Activated T-cell treated with anti-CD3 and anti-CD28 coated beads, Interleukin-2, amount 50 U/mL, for 72 hours (primary cell): ENCODE measurements at places on chromosomes 1 and 21. TPM values are rescaled to one million over a fixed set of nuclear protein-coding genes. Genes with fewer than 3 reads are reported as not detected.

GRCh38 chr1:17950728-17951127 is 156.9 kb upstream of the IGSF21 start:
- H3K4me1 ChIP-seq = peaks cover 3% of the 10 kb centered on the region
- H3K27ac ChIP-seq = no peak overlapping the region
- H3K4me3 ChIP-seq = no peak overlapping the region
- no peak for DNase-seq

DNA sequence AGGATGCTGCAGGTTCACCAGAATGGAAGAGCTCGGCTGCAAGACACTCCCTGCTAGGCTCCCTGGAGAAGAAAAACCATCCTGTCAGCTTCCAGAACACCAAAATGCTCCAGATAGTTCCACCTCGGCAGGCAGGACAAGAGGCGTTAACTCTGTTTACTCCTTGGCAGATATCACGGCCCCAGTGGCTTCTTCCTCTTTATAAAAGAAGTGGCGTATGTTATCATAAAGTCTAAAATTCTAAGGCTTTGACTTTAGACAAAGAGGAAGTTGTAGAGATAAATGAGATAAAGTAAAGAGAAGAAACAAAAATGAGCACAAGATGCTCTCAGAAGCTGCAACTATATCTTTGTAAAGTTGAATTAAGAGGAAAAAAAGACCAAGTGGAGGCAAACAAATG is 24.3 kb upstream of the MTF1 start:
- peaks cover 33% of the 10 kb centered on the region for H3K36me3 ChIP-seq
- no peaks in the 10 kb centered on the region for H3K27me3 ChIP-seq
- no peak overlapping the region for H3K4me3 ChIP-seq

GRCh38 chr21:30269803-30270530 is 12.8 kb downstream of the KRTAP24-1 start:
- no peaks in the 10 kb centered on the region for H3K4me1 ChIP-seq
- H3K27me3 ChIP-seq = no peaks in the 10 kb centered on the region
- no peaks in the 10 kb centered on the region for H3K36me3 ChIP-seq
- no peak overlapping the region for H3K4me3 ChIP-seq

OR10K1 gene
- not detected for total RNA-seq

CD101 gene
- 2.0 TPM for total RNA-seq
